ENCODE measurements at places on chromosomes 7 and 10.

GRCh38 chr10:111107846-111108245, 31.0 kb downstream of the ADRA2A start:
- DNase-seq, result no peak

- no peak for DNase-seq
Observed at GRCh38 chr10:117053482-117053881, 48.5 kb upstream of the SHTN1 start.

DNA sequence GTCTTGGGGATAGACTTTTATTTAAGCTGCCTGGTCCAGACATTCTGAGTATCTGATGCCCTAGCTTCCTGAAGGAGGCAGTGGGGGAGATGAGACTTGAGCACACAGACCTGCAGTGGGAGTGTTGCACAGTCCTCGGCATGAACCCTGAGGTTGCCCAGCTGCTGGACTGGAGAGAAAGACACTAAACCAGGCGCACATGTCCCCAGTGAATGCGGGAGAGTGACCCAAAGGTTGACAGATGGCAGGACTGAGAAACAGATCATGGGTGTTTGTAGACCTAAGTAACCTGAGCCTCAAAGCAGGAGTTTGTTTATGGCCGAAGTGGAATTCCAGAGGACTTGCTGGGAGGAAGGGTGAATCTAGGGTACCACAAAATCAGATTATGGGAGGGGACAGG, 15.7 kb upstream of the MSRB2 start:
- DNase-seq, result no peak

- DNase-seq, result no peak
Observed at GRCh38 chr10:14429043-14429700, 98.4 kb upstream of the FRMD4A start.

GRCh38 chr7:116953906-116954838, 871 bp downstream of the ST7 start:
- no peak for DNase-seq

DNA sequence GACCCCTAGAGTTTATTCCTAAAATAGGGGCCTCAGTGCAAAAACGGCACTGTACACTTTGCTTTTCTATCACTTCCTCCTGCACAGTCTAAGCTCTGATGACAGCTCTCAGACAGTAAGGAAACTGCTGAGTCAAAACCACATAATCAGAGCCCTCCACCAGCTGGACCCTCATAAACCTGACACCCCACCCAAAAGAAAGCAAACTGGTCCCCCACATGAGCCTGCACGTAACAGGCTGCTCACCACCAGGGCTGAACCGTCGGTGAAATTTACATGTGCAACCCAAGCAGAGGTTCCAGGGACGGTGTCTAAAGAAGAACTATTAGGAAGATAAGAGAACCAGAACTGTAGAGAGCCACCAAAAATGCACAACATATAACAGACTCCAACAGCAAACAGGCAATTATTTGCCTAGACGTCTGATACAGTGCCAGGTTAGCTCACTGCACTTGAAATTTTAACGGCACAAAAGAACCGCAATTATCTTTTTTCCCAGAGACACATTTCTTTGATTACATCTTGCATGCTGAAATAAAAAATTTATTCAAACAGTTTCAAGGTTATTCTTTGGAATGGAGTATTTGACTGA, 19.6 kb downstream of the SGMS1 start:
- peak; percentile 5 for DNase-seq

GRCh38 chr10:49277973-49278372, 21.0 kb upstream of the C10orf71 start:
- DNase-seq, result no peak

DNA sequence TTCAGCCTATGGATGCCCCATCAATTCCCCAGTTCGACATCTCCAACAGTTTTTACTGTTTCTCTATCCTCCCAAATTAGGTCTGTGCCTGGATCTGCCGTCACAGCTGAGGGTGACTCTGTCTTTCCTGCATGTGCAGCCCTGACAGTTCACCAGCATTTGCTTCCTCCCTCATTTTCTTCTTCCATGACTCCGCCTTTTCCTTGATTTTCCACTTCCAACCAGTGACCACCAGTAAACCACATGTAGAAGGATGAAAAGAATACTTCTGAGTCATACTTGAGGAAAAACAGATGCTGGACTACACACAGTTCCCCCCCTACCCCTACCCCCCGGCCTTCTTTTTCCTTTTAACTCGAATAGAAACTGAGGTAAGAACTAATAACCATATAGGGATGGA, 311.8 kb upstream of the POM121L12 start:
- DNase-seq, result no peak

DNA sequence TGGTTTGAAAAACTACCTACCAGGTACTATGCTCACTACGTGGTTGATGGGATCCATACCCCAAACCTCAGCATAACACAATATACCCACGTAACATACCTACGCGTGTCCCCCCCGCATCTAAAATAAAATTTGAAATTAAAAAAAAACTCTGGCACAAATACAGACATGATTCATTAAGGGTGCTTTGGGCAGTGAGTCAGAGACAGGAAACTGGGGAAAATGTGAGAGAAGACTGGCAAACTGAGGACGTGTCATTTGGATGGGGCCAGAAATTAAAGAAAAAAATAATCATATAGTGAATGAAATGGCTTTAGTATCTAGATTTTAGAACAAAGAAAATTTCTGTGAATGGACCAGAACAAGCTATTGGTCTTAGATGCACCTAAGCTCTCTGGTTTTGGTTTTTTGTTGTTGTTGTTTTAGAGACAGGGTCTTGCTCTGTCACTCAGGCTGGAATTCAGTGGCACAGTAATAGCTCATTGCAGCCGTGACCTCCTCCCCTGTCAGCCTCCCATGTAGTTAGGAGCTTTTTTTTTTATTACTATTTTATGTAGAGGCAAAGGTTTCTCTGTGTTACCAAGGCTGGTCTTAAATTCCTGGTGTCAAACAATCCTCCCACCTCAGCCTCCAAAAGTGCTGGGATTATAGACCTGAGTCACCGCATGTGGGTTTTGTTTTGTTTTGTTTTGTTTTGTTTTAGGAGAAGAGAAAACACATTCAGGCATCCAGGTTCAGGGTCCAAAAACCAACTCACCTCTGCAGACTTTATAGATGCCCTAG, 5.9 kb upstream of the PRSS58 start:
- no peak for DNase-seq

DNA sequence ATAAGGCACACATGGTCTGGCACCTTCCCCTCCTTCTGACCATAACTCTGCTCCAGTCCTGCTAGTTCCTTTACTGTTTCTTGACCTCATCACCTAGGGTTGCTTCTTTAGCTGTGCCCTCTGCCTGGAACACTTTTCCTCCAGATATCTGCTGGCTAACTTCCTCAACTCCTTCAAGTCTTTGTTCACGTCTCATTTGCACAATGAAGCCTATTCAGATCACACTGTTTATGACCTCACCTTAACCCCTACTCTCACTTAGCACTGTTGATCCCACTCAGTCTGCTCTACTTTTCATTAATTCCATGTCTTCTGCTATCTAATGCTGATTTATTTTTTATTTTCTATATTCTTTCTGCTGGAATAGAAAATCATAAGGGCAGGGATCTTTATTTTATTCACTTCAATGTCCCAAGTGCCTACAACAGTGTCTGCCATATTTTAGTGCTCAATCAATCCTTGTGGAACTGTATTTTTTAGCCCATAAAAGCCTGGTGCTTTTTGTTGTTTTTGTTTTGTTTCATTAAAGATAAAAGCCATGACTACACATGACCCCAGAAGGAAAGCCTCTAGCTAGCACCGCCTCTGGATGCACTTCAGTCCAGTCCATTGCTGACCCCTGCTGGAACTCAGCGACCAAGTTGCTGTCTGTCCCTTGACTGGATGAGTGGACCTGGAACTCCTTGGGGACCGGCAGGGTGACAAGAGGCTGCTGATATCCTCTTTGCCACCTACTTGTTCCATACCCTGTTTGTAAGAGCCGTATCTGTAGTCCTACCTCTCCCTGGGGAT, 12.3 kb downstream of the KLF14 start:
- DNase-seq, result no peak

DNA sequence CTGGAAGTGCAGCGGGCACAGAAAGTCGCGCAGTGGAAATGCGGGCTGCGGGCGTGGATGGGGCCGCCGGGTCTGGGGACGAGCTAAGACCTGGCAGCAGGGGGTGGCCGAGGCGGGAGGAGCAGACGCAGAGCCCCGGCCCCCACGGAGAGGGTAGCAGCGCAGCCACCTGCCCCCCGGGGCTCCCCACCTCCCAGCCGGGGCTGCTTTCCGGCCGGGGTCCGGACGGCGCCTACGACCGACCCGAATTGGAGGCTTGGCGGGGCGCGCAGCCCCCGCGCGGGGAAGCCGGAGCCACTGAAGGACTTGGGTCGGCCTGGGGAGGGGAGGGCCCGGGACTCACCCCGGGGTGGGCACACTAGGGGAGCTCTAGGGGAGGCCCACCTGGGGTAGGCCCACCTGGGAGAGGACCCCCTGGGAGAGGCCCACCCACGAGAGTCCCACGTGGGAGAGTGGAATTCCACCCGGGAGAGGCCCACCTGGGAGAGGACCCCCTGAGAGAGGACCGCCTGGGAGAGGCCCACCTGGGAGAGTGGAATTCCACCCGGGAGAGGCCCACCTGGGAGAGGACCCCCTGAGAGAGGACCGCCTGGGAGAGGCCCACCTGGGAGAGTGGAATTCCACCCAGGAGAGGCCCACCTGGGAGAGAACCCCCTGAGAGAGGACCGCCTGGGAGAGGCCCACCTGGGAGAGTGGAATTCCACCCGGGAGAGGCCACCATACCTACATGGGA, 854 bp upstream of the CFAP46 start:
- no peak for DNase-seq

- no peak for DNase-seq
Observed at GRCh38 chr10:89035461-89035860, 44.9 kb downstream of the FAS start.

- DNase-seq, result no peak
Observed at GRCh38 chr7:128809363-128809762, 17.6 kb downstream of the CCDC136 start.

- DNase-seq, result no peak
Observed at GRCh38 chr7:150631084-150631826, 930 bp downstream of the GIMAP6 start.

DNA sequence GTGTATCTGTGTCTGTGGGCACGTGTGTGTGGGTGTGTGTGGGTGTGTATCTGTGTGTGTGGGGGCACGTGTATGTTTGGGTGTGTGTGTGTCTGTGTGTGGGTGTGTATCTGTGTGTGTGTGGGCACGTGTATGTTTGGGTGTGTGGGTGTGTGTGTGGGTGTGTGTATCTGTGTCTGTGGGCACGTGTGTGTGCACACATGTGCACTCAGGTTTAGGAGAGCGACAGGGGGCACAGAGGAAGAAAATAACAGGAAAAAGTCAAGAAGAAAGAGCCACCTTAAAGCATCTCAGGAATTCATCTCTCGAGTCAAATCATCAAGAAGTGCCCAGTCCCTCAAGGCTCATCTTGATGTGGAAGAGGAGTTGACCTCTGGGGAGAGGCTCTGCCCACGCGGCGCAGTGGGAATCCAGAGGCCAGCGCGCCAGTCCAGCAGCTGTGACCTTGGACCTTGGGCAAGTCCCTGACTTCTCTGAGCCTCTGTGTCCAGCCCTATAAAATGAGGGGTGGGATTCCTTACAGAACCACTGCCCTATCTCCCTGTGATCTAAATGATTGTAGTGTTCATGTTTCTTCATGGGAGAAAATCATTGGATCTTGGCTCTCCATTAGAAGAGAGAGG, 147.8 kb downstream of the RGS10 start:
- DNase-seq, result no peak

DNA sequence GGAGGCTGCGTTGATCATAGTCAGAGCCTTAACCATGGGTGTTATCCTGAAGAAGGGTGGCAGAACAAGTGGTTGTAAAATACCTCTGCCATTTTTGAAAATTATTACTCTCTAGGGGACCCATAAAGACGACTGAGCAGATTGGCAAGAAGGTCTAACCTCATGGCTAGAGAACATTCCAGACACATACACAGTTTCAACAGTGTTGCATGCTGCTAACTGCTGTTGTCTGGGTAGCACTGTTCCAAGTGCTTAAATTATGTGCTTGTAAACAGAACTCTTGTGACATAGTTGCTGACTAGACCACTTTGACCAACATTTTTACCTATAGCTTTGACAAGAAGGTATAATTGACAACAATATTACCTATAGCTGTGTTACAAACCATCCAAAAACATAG, 46.1 kb upstream of the FOXP2 start:
- no peak for DNase-seq

DNA sequence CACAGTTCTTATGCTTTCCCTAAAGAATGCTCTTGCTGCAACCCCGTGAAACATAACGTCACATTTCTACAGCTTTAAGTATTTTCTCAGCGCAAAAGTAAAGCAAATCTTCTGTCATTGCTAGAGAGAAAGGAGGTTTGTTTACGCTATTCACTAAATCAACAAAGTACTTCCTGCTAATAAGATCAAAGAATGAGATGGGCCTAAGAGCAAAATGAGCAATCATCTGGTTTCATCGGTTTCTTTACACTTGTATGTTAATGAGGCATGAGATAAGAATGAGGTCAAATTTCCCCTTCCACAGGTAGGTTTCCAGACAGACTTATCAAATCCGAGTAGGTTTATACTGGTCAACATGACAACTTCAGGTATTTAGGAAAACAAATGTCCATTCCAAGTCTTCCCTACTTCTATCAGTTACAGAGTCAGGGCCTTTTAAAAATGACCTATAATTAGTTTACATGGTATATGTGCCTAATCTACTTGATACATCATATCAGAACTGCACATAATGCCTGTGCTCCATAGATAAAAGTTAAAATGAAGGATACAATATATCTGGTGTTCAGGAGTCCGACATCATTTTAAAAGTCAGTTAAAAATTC, 8.4 kb downstream of the USP6NL start:
- DNase-seq, result no peak

GRCh38 chr7:20304366-20304765, 26.3 kb upstream of the ITGB8 start:
- no peak for DNase-seq

GRCh38 chr7:42138691-42139090, 98.3 kb downstream of the GLI3 start:
- DNase-seq, result no peak

- no peak for DNase-seq
Observed at GRCh38 chr7:105060923-105061322, 46.9 kb downstream of the KMT2E start.

DNA sequence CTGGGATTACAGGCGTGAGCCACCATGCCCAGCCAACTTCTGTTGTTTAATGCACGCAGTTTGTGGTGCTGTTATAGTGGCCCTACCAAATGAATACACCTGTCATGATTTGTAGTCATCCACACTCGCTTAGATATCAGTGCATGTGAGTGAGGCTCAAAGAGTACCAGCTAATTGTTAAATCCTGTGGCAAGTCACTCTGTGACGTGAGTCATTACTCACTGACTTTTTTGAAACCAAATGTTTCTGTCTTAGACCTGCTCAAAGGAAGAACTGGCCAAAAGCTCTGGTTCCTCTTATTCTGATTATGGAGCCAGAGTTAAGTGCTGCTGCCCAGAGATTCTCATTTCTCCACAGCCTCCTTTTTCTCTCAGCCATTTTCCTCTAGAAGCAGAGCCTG, 109.4 kb downstream of the PRKAG2 start:
- no peak for DNase-seq

All from NCI-H2081 treated with DMSO at 0.1 percent for 48 hours (cell line).